AG09319 (cell line): ENCODE measurements at places on chromosomes 3 and 15.
A peak's percentile ranks its signal among the peaks of the same experiment; 100 is the strongest.

- no peak for DNase-seq
Measured at GRCh38 chr3:69474186-69474585, 88.3 kb upstream of the FRMD4B start.

DNA sequence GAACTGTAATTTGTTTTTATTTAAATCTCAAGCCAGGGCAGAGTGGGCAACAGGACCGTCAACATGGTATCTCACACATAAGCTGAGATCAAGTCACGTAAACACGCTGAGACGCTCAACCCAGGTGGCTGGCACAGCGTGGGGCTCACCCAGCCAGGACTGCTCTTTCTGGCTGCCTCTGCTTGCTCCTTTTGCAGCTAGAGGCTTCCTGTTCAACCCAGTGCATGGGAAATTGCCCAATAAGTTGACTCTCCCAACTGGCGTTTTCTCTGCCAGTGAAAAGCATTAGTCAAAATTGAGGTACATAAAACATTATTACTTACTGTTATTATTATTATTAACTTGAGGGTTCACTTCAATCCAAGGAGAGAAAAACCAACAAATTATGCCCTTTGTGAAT lies 398.1 kb downstream of the NR2F2 start:
- DNase-seq = no peak

- no peak for DNase-seq
Measured at GRCh38 chr3:62755285-62755684, 119.9 kb downstream of the CADPS start.

DNA sequence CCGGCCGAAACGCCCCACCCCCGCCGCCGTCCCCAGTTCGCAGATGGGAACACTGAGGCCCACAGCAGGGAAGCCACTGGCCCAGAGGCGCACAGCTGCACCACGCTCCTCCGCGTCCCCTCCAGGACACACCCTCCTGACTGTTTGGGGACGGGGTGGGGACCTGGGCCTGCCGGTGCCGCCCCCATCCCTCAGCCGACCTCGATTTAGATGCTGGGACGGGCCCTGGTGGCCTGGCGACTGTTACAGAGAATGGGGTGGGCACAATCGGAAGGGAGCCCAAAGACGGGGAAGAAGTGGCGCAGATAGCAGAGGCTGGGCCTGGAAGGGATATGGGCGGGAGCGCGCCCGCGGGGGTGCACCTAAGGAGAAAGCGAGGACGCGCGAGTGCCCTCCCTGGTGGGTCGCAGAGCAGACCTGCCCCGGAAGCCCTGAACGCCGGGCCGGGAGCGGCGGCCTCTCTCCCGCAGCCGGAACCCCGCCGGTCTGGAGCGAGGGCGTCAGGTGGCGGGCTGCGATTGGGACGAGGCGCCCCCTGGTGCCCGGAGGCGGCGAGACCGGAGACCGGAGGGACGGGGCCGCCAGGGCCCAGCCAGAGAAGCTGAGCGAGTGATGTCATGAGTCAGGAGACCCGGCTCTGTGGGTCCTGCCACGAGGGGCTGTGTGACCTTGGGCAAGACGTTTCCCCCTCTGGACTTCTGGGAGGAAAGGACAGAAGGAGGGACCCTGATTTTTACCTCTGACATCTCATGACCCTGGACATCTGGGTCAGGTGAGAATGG lies 78.4 kb downstream of the IQSEC1 start:
- peak; percentile 41 for DNase-seq

GRCh38 chr15:100861511-100861991 lies 18.1 kb upstream of the ALDH1A3 start:
- no peak for DNase-seq

GRCh38 chr3:57923101-57923500 lies 85.1 kb upstream of the FLNB start:
- no peak for DNase-seq

DNA sequence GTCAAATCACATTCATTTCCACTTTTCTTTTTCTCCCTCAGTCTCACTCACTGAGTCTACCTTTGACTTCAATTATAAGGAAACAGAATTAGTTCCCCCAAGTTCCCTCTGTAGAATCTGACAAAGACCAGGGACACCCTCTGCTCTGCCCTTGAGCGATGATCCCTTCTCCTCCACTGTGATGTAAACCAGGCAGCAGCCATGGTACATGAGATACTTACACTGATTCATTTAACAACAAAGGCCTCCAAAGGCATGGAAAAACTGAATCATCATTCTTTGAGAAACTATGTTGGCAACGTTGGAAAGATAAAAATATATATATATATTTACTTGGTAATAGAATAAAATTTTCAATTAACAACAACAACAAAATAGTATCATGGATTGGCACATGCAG lies 84.1 kb downstream of the P3H2 start:
- no peak for DNase-seq

GRCh38 chr3:124686028-124686670 lies 44.1 kb upstream of the UMPS start:
- no peak for DNase-seq

DNA sequence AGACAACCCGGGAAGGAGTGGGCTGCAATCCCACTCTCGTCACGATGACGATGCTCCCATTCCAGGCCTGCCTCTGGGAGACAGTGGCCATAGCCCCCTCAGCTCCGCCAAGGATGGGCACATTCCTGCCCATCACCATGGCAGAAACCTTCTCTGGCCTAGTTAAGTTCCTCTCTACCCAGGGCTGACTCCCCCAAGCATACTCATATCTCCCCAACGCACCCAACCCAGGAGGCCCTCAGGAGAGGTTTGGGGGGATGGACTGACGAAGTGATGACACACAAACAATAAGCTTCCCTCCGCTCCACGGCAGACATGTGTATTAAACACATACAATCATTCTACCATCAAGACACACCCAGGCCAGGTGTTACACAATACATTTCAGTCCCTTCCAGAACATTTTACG lies 60.1 kb downstream of the VGLL4 start:
- no peak for DNase-seq

GRCh38 chr3:59777667-59778077 lies 727.8 kb upstream of the CFAP20DC start:
- DNase-seq = no peak

GRCh38 chr3:66224220-66224619 lies 3.4 kb downstream of the SLC25A26 start:
- no peak for DNase-seq
